ENCODE measurements at places on chromosomes 13 and 19.

- no peak for DNase-seq
These were observed 5.8 kb upstream of the ILF3 start for GRCh38 chr19:10648360-10648759.

GRCh38 chr13:47326061-47326460 lies 429.2 kb upstream of the HTR2A start:
- DNase-seq = peak; percentile 92

DNA sequence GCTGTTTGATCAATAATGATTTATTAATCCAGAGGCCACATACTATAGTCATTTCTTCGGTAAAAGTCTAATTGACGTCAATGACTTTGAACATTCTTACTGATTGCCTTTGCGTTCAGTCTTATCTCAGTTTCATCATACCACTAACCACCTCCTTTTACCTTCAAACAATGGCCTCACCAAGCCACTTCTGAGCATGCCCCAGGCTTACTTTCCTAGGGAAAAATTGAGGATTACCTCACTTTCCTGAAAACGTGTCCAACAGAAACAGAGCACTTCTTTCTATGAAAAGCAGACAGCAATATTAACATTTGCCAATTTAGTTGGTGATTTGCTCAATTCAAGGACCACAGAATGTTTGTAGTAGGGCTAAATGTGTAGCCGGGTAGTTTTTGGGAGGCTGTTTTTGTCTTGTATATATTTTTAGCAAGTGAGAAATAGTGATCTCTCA lies 157.6 kb downstream of the KLF5 start:
- DNase-seq = peak; percentile 65

DNA sequence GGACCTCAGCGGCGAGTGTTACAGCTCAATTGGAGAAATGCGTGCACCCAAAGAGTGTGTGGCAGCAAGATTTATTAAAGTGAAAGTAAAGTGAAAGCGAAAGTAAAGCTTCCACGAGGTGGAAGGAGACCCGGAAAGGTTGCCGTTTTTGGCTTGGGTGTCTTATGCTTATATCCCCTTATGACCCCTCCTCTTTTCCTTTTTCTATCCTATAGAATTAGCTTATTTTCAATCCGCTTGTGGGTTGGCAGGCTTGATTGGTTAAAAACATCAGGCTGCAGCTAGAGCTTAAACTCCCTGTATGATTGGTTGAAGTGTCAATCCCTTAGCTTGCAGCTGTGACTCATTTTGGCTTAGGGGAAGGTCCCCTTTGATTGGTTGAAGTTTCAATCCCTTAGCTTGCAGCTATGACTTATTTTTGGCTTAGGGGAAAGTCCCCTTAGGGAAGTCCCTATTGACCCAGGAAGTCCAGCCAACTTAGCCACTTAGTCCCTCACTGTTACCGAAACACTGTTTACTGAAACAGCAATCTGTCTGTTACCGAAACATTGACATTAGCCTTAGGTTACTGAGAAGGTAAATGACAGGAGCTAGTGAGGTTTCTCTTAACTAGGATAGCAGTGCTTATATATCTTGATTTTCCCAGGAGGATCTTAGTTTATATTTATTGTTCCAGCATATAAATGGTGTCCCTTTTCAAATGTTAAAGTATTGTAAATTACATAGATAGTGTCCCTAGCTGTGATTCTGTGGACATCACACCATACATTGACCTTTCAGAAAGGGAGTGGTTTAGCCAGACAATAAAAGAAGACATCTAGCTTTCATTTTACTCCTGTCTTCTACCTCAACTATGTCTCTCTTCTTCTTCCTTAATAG lies 575.8 kb downstream of the DACH1 start:
- peak; percentile 58 for DNase-seq

DNA sequence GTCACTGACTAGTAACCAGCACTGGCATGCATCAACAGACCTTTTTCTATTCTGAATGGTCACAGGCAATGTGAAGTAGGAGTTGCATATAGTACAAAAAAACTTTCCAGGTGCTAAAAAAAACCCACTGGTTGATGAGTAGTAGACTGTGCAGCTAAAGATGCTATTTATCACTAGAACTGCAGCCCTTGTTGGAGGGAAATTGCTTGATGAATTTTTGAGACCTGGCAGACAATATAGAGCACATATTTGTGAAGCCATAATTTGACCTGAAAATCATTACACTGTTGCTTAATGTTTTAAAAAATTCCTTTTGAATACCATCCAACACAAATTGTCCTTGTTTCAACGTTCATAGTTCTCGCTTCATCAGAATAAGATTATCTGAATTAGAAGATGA lies 441.0 kb downstream of the KLF12 start:
- DNase-seq = no peak

DNA sequence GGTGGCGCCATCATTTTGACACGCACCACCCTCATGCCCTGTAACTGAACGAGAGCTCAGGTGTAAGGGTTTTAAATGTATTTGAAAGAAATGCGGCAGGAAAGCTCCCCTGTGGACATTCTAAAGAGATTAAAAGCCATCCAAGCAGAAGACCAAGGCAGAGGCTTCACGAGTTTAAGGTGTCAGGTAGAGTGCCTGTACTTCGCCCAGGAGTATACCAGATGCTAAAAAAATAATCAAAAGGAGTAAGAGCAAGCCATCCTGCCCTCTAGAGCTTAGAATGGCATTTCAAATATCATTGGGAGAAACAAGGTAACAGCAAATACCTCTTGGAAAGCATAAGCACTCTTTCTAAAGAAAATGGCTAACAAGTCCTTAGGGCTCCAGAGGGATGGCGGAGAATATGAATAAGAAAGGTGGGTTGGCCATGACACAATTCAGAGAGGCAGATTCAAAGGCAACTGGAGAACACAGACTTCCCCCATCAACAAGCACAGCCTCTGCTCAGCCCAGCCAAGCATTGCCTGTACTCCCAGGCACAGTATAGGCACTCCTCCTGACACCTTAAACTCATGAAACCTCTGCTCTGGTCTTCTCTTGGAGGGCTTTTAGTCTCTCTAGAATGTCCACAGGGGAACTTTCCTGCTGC lies 447.6 kb downstream of the SUCLA2 start:
- no peak for DNase-seq

- DNase-seq = no peak
These were observed 30.3 kb upstream of the ZNF835 start for GRCh38 chr19:56701895-56702294.

GRCh38 chr19:18245297-18245696 lies 19.1 kb upstream of the PDE4C start:
- no peak for DNase-seq

DNA sequence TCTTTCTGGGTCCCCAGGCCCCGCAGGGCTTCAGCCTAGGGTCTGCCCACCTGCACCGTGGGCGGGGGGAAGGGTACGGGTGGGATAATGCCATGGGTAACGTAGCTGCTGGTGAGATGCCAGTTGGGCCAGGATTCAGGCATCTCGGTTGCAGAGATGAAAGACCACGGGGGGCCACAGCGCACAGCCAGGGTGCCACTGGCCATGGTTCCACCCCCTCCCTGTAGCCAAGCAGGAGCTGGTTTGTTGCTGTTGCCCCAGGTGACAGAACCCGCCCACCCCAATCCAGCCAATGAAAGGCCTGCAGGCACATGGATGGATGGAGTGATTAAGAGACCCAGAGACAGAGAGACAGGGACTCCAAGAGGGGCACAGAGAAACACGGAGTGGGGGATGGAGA lies 1.0 kb upstream of the CGB7 start:
- peak; percentile 32 for DNase-seq

DNA sequence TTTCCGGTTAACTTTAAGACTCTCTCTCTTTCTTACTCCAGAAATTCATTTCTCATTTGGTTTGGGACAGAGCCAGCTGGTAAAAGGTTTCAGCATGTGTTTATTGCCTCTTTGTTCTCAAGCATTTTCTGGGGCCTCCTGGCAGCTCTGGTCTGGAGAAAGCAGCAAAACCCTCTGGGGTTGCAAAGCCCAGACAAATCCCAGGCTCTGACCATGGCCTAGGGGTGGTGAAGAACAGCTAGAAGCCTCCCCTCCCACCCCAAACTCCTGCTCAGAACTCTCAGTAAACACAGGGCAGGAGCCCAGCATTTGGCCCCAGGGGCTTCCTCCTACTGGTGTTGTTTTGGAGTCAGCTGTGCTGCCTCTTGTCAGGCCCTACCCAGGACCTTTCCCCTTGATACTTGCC lies 124.2 kb upstream of the SERP2 start:
- peak; percentile 85 for DNase-seq

DNA sequence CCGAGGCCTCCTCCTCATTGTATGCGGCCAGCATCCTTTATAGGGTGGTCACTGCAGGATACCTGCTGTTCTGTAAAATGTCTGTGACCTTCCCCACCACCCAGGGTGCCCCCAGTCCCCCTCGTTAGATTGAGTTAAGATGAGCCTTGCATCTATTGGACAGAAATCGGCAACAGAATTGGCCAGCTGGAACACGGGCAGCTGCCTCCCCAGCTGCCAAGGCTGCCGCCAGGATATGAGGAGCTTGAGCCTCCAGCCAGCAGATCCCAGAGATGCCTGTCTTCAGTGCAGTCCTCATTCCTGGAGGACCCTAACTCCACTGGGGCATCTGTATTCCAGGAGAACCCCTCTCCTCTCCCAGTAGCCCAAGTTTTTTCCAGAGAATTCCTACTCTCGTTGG lies 463.0 kb downstream of the TSHZ3 start:
- no peak for DNase-seq

DNA sequence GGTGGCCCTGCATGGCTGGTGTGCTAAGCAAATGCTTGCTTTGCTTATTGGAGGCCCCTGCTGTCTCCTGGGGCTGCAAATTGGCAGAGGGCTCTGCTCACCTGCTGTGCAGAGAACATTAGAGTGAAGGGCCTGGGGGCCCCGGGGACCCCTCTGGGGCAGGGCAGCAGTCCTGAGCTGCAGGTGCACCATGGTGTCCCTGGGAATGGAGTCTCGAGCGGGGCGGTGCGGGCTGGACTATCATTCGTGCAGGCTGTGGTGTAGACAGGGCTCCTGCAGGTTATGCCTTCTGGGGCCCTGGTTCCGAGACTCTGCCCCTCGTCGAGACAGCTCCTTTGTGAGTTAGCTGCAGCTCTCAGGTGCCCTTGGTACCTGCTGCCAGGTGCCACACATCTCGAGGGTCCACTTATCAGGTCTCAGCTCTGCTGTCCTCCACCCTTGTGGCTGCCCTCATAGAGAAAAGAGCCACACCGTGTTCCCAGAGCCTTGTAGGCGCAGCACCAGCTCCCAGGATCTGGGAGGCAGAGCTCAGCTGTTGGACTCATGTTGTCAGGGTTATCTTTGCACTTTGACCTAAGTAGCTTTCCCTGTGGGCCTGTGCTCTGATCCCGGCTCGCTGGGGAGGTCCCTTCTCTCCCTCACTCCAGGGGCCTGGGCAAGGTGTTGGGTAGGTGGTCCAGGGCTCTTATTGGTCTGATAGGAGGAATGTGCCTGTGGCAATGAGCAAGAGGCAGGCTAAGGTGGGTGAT lies 58.0 kb upstream of the ZNF536 start:
- no peak for DNase-seq

DNA sequence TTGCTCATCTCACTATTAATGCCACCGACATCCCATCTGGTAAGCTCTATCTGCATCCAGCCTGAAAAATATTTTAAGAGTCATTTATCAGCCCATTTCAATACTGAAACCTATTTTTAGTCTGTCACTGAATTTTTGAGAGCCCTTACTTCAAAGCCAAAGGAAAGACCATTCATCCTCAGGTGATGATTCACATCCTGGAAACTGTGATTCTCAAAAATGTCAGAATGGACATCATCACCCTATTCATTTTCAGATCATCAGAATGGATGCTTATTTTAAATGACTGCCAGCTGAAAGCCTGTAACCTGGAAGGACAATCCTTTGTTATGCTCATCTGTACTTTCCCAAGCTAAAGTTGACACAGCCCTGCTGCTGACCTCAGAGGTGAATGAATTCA lies 27.0 kb downstream of the TNFSF11 start:
- peak; percentile 35 for DNase-seq

- DNase-seq = no peak
These were observed 91.1 kb downstream of the KL start for GRCh38 chr13:33107361-33107760.

GRCh38 chr19:48325265-48325910 lies at the start of gene EMP3:
TSS of gene EMP3 (plus strand) at chr19:48325552. CDS start at chr19:48326845, 1,293 bp downstream.
- peak; percentile 91 for DNase-seq

- no peak for DNase-seq
These were observed 602.5 kb upstream of the ARGLU1 start for GRCh38 chr13:107170270-107170931.

- DNase-seq = no peak
These were observed 204.2 kb downstream of the DCLK1 start for GRCh38 chr13:35926859-35927530.

DNA sequence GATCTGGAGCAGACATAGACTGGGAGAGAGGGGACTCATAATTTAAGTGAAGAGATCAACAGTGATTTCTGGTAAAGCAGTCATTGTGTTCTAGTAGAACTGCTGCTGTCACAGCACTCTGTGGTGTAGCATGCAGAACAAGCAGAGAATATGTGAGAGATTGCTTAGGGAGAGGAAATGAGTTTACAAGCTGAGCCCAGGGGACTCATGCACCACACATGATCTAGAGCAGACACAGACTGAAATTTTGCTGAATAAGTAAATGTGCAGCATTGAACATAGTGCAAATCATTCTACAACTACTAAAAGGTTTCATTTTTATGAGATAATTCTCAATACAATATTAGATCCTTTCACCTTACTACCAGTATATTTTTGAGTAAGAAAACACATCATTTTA lies 125.7 kb downstream of the MYO16 start:
- no peak for DNase-seq

GRCh38 chr19:18436671-18437490 lies 1.1 kb downstream of the ISYNA1 start:
- peak; percentile 69 for DNase-seq

- DNase-seq = peak; percentile 98
These were observed 20.2 kb upstream of the CD70 start for GRCh38 chr19:6610934-6611852.

GRCh38 chr19:8391198-8392016 lies 1.2 kb downstream of the RAB11B start:
- no peak for DNase-seq

GRCh38 chr13:45333977-45334922 lies 6.7 kb downstream of the TPT1 start:
- peak; percentile 62 for DNase-seq

DNA sequence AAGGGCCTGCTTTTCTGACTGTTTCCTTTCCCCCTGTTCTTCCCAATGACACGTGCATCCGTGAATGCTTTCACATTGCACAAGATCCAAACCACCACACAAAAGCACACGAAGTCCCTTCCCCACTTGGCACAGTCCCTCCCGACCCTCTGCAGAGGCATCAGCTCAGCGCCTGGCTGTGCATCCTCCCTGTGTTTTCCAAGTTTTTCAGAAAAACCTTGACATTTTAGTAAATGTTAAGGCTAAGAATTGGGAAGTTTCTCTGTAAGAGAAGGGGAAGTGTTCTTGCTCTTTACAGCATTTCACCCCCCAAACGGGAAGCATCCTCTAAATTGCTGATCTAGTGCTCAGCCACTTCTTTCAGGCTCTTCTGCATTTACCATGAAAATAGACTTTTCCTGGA lies 94.5 kb upstream of the TM9SF2 start:
- DNase-seq = peak; percentile 19

All from fibroblast of mammary gland (primary cell).